ENCODE measurements at places on chromosomes 16 and 17.

- DNase-seq = no peak
Observed at GRCh38 chr16:62970851-62971250, 934.6 kb upstream of the CDH8 start.

GRCh38 chr17:4636474-4637100 lies 4.9 kb downstream of the ALOX15 start:
- DNase-seq = no peak

DNA sequence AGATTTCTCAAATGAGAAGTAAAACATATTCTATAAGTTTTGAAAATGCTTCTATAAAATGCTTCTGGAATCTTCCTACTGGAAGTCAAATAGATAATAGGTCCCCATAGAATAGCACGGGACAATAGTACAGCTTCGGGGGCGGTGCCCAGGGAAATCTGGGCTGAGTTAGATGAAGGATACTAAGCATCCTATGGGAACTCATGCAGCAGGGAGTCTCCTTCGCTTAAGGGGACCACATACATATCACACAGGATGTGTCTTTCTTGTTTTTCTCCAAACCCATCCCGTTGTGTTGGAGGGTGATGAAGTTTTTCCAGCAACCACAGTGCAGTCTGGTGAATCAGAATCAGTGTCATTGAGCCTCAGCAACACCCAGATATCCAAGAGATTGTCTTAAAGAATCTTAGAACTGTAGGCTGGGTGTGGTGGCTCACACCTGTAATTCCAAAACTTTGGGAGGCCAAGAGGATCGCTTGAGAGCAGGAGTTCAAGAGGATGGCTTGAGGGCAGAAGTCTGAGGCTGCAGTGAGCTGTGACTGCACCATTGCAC lies 84.2 kb downstream of the PITPNC1 start:
- no peak for DNase-seq

DNA sequence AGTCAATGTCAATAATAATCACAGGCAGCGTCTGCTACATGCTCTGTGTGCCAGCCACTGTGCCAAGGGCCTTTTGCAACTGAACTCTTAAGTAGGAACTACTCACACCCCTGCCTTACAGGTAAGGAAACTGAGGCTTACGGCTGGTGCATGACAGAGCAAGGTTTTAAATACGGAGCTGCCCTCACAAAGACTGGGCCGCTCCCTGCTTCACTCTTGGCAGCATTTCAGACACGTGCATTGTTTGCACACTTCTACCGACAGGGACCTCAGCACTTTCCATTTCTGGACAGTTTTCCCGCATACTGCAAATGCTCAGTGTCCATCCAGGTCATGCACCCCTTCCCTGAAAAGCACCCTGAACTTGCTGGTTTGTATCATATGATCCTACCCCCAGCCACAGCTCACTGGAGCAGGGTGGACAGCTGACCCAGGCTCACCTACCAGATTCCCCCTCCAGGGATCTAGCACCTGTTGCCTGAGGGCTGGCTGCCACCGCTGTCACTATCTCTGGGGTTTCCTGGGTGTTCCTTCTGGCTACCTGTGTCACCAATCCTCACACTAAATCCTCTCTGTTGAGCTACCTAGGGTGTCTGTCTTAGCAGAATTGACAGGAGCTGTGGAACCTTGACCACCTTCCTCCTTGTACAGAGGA lies 142.9 kb downstream of the C16orf78 start:
- no peak for DNase-seq

DNA sequence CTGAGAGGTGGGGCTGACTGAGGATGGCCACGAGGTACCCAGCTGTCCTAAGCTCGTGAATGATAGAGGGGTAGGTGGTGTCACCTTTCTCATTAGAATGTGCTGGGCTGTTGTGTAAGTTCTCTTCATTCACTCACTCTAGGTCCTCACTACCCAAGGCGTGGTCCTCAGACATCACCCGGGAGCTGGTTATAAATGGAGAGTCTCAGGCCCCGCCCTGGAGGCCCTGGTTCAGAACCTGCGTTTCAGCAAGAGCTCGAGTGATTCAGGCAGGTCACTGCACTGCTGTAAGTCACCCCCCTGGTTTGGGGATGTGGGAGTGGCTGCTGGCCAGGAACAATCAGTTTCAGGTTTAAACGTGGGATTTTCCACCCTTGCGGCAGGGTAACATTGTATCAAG lies 139.8 kb downstream of the FOXL1 start:
- DNase-seq = no peak

- no peak for DNase-seq
Observed at GRCh38 chr17:8475781-8476180, 40.1 kb downstream of the NDEL1 start.

- DNase-seq = no peak
Observed at GRCh38 chr17:82876149-82876548, 36.3 kb upstream of the ZNF750 start.

- peak; percentile 95 for DNase-seq
Observed at GRCh38 chr16:23907457-23907902, 71.7 kb downstream of the PRKCB start.

DNA sequence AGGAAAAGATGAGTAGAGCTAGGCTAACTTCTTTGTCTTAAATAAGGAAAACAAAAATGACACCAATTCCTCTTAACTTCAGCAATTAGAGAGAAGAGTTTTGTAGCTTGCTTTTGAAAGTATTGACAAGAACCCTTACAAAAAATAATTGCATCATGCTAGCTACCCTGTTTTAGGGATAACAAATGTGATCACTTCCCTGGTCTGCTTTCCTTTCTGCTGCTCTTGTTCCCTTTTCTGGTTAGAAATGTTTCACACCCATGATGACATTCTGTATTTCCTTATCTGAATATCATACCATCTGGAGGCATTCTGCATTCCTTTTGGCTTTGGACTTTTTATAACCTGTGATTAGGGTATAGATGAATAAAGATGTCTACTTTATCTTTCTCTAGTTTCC lies 9.9 kb upstream of the SMIM36 start:
- DNase-seq = no peak

DNA sequence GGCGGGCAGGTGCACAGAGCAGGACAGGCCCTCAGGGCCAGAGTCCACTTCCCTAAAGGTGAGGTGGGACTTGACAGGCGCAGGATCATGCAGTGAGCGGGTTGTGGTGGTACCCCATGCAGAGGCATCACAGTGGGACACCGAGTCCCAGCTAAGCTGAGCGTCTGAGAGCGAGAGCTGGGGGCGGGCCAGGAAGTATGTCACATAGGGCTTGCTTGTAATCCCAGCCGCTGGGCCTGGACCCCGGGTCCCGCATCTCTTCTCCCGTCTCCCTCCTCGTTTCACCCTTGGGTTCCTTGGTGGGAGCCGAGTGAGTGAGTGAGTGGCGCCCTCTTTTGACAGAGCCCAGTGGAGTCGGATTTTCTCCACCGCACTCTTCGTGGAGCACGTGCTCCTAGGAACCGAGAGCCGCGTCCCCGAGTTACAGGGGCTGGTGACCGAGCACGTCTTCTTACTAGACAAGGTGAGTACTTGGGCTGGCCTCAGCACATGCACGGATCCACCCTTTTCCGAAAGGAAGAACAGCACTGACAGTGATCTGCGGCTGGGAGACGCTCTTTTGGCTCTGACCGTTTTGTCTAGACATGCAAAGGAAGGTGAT lies 50.8 kb upstream of the ENDOV start:
- DNase-seq = no peak

DNA sequence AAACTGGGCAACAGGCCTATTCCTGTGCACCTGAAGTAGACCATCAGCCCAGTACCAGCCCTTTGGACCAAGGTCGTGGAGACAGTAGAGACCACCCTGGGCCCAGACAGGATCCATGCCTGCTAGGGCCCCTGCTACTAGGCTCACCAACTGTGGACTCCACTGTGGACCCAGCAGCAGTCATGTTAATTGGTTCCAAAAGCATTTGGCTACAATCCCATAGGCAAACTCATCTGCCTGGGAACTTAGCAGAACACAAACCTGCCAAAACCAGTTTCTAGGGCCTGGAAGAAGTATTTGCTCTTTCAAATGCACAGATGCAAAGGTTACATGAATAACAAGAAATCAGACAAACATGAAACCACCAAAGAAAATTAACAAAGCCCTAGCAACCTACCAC lies 53.1 kb downstream of the ACSM2A start:
- DNase-seq = no peak

GRCh38 chr16:85735225-85735635 lies 15.7 kb downstream of the C16orf74 start:
- no peak for DNase-seq

Data from CMK (cell line).